ENCODE measurements at places on chromosomes 5 and 9. TPM values are rescaled to one million over a fixed set of nuclear protein-coding genes. Genes with fewer than 3 reads are reported as not detected.

CCDC192 gene
- 0.27 TPM for total RNA-seq

TMEM8B gene
- total RNA-seq: 1.5 TPM

HACD4 gene
- not detected for total RNA-seq

C1QTNF2 gene
- total RNA-seq: 0.08 TPM

GABRA1 gene
- not detected for total RNA-seq

FGFR4 gene
- total RNA-seq: 9.3 TPM

TRAF1 gene
- total RNA-seq: 7.8 TPM

KCNV2 gene
- not detected for total RNA-seq

GMCL2 gene
- total RNA-seq: not detected

PIP5K1B gene
- not detected for total RNA-seq

MAMDC2 gene
- total RNA-seq: 0.05 TPM

CDC20B gene
- not detected for total RNA-seq

CAVIN4 gene
- total RNA-seq: 1.1 TPM

ZNF366 gene
- total RNA-seq: not detected

LTC4S gene
- total RNA-seq: not detected

GARIN3 gene
- total RNA-seq: not detected

F12 gene
- 5.5 TPM for total RNA-seq

SHC3 gene
- total RNA-seq: 0.03 TPM

FGF1 gene
- total RNA-seq: 3.1 TPM

IL9 gene
- total RNA-seq: not detected

COL27A1 gene
- total RNA-seq: 14.6 TPM

ZNF483 gene
- 3.3 TPM for total RNA-seq

All from A375 (cell line).